ENCODE measurements at places on chromosomes 7 and 10.
A peak's percentile ranks its signal among the peaks of the same experiment; 100 is the strongest.

DNA sequence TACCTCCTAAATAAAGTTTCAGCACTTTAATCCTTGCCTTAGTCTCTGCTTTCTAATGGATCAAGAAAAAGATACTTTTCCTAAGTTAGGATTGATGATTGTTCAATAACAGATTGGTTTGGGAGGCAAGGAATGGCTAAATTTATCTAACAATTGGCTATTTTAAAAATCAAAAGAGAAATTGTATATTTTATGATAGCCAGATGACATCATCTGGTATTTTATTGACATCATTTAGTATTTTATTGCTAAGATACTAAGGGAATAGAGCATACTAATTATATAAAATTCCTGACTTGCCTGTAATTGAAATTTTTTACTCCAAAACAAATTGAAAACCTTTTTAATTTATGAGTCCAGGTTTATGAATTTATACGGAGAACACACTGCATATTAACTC is 19.3 kb upstream of the FAM13C start:
- DNase-seq = no peak

DNA sequence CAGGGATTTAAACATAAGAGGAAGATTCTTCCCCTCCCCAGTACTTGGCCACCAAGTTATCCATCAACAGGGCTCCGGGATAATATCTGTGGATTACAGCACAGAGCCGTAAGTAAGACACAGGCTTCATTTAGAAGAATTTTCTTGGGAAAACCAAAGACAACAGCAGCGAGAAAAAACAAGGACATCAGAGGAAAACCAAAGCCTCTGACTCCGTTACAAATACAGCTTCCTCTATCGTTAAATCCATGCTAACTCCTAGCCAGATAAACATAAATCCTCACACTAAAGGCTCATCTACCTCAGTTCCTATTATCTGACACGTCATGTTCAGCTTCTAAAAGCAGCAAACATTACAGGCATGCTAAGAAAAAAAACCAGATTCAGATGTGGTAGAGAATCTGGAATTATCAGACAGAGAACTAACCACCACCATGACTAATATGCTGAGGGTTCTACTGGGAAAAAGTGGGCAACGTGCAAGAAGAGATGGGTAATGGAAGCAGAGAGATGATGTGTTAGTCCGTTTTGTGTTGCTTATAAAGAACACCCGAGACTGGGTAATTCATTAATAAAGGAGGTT is 48.4 kb downstream of the BRI3 start:
- DNase-seq = no peak

DNA sequence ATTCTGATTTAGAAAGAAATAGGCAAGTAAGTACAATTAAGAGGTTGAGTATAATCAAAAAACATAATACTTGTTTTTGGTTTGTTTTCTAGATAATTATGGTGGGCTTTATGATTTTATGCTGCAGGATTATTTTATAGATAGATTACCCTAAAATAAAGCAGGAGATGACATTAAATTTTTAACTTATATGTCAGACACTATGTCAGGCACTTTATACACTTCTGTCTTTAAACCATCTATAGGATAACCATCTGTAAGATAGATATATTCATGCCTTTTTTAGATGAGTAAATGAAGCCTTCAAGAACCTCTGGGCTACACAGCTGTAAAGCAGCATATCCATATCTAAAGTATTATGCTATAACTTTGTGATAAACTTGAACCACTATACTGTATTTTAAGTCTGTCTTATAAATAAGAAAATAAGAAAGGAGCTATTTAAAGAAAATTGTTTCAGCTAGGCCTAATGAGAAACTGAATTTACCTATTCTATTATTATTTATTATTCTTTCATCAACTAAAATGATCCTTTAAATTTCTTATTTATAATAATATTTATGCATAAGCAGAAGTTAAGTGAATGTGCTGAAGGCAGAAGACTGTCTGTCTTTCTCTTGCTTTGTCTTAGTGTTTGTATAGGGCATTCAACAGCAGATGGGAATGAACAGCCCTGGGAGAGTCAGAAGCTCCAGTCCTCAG is 94.0 kb downstream of the CPED1 start:
- DNase-seq = no peak

GRCh38 chr7:20199015-20199737 is 18.0 kb downstream of the MACC1 start:
- DNase-seq = no peak

DNA sequence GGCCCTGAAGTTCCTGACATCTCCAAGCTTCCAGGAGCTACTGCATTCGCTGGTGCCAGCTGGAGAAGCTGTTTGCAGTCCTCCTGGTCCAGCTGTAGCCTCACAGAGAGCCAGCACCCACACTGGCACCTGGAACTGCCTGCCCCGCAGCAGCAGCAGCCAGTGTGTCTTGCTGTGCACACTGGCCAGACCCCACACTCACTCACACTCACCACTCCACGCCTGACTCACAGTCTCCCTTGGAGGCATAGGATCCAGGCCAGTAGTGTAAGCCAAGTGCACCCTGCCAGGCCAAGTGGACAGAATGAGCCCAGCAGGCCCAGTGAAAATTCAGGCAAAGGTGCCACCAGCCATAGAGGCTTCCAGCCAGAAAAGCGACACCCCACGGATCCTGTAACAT is 566.3 kb downstream of the GRM8 start:
- no peak for DNase-seq

- peak; percentile 89 for DNase-seq
Measured at GRCh38 chr10:102408728-102409603, 9.6 kb downstream of the PSD start.

GRCh38 chr10:71033396-71033980 is 145.1 kb upstream of the PCBD1 start:
- no peak for DNase-seq

- no peak for DNase-seq
Measured at GRCh38 chr10:128843972-128844371, 623.1 kb upstream of the MGMT start.

- DNase-seq = no peak
Measured at GRCh38 chr10:74432841-74433594, 282.0 kb downstream of the ADK start.

DNA sequence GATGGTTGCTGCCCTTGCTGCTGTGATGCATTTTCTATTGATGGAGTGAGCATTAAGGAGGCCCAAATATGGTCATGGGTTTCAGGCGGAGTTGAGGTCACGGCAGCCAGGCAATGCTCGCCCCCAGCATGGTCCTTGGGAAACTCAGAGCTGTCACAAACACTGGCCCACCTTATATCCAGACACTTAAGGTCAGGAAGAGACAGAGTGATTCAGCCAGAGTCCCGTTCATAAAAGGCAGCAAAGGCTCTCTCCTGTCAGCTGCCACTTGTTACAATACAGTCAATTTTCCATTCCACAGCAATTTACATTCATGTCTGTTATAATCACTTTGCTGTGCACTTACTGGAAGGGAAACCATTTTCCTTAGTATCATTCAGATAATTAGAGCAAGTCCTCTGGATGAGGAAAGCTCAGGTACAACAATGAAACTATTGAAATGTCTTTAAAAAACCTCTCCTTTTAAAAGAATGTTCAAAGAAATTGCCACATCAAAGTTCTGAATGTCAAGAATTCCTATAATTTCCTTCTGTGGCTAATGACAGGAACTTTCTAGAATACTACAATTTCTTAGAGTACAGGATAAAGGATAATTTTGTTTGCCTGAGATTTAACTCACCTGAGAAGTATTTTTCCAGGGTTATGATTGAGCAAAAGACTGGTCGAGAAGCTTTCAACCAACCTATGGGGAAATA is 14.8 kb upstream of the ANKRD1 start:
- no peak for DNase-seq

- DNase-seq = no peak
Measured at GRCh38 chr10:61319386-61320256, 133.6 kb downstream of the TMEM26 start.
